ENCODE measurements at places on chromosomes 5 and 9. TPM values are rescaled to one million over a fixed set of nuclear protein-coding genes. Genes with fewer than 3 reads are reported as not detected.

Gene NPR3
- total RNA-seq = 0.89 TPM

Gene FOCAD
- total RNA-seq = 65.6 TPM

Gene PNPLA7
- total RNA-seq = 7.9 TPM

Gene ABLIM3
- total RNA-seq = 0.27 TPM

Gene HTR1A
- total RNA-seq = not detected

Gene CTSV
- 10.5 TPM for total RNA-seq

Gene OR1J2
- total RNA-seq = not detected

Gene SPATA6L
- 7.1 TPM for total RNA-seq

GRCh38 chr5:156134216-156134615 lies 192.7 kb upstream of the SGCD start:
- no peak overlapping the region for H3K4me3 ChIP-seq
- DNase-seq = no peak
- H3K4me1 ChIP-seq = no peaks in the 10 kb centered on the region
- no peak overlapping the region for H3K27ac ChIP-seq
- no peaks in the 10 kb centered on the region for H3K27me3 ChIP-seq
- no peaks in the 10 kb centered on the region for H3K36me3 ChIP-seq

- H3K27ac ChIP-seq = no peak overlapping the region
- no peak overlapping the region for H3K4me3 ChIP-seq
- no peaks in the 10 kb centered on the region for H3K4me1 ChIP-seq
- no peak for DNase-seq
Observed at GRCh38 chr9:79913867-79914266, 342.1 kb downstream of the TLE4 start.

GRCh38 chr9:130042406-130042884 lies 544 bp downstream of the FNBP1 start:
- H3K4me3 ChIP-seq = peak overlapping the region; percentile 93
- H3K4me1 ChIP-seq = peaks cover 24% of the 10 kb centered on the region
- H3K36me3 ChIP-seq = peaks cover under 1% of the 10 kb centered on the region
- peak overlapping the region; percentile 96 for H3K27ac ChIP-seq
- H3K27me3 ChIP-seq = no peaks in the 10 kb centered on the region

DNA sequence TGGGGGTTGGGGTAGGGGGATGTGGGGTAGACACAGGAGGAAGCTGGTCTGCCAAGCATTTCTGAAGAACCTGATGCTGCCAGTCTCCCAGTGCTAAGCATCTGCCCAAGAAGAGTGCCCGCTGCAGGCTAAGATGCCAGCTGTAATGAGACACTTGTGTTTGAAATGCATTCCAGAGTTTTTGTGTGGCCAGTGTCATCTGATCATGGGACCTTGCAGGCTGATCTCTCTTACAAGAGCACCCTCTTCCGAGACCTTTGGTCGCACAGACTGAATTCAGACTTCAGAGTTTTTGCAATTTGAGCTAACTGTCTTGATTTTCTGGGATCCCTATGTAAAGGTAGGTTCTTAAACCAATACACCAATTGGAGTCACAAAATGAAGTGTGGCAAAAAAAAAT lies 58.1 kb downstream of the DENND1A start:
- no peak overlapping the region for H3K27ac ChIP-seq
- H3K4me3 ChIP-seq = no peak overlapping the region

- no peak overlapping the region for H3K27ac ChIP-seq
- DNase-seq = no peak
- H3K4me3 ChIP-seq = no peak overlapping the region
- H3K36me3 ChIP-seq = no peaks in the 10 kb centered on the region
- H3K4me1 ChIP-seq = no peaks in the 10 kb centered on the region
Observed at GRCh38 chr5:561408-561807, 37.2 kb upstream of the SLC9A3 start.

GRCh38 chr9:123120131-123120530 lies 86.7 kb downstream of the GPR21 start:
- no peak for DNase-seq
- H3K4me3 ChIP-seq = no peak overlapping the region
- no peaks in the 10 kb centered on the region for H3K27me3 ChIP-seq
- peaks cover 11% of the 10 kb centered on the region for H3K36me3 ChIP-seq
- H3K4me1 ChIP-seq = peaks cover 17% of the 10 kb centered on the region

- no peaks in the 10 kb centered on the region for H3K4me1 ChIP-seq
- H3K36me3 ChIP-seq = no peaks in the 10 kb centered on the region
- no peaks in the 10 kb centered on the region for H3K27me3 ChIP-seq
- no peak overlapping the region for H3K27ac ChIP-seq
Observed at GRCh38 chr5:118486647-118487225, 501.6 kb downstream of the DTWD2 start.

- no peak for DNase-seq
- H3K4me1 ChIP-seq = peaks cover 13% of the 10 kb centered on the region
- H3K36me3 ChIP-seq = no peaks in the 10 kb centered on the region
- peaks cover 4% of the 10 kb centered on the region for H3K27me3 ChIP-seq
- H3K27ac ChIP-seq = no peak overlapping the region
Observed at GRCh38 chr9:16616686-16617085, 253.8 kb downstream of the BNC2 start.

DNA sequence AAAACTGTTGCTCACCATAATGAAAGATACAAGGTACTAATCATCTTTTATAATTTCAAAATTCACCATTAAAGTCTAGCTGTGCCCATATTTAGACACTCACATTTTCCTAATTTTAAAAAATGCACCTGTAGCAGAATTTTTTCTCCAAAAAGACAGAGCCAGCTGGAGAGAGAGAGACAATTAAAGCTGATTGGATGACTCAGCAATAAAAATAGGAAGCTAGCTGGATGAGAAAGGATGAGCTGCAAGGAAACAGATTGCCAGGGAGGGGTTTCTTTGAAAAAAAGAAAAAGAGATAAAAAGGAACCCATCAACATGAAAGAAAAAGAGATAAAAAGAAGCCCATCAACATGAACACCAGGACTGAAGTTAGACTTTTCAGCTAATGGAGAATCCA lies 73.8 kb downstream of the HCN1 start:
- H3K36me3 ChIP-seq = no peaks in the 10 kb centered on the region
- H3K4me1 ChIP-seq = peaks cover 7% of the 10 kb centered on the region
- H3K27ac ChIP-seq = no peak overlapping the region
- no peaks in the 10 kb centered on the region for H3K27me3 ChIP-seq

DNA sequence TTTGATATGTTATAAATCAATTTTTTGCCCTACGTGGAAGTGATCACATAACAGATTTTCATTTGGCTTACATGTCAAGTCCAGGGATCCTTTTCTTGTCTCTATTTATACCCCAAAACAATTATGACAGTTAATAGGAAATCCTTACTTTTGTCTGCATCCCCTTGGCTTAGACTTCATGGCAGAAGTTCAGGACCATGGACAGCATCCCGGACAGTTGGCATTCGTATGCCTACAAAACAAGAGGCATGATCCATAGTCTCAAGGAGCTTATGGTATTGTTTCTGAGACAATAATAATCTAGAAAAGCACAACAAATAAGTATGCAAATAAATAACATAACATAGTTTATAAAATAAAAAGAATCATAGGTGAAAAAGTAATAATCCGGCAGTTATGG lies 214.3 kb upstream of the GRIA1 start:
- H3K27me3 ChIP-seq = no peaks in the 10 kb centered on the region
- no peaks in the 10 kb centered on the region for H3K4me1 ChIP-seq
- no peak overlapping the region for H3K4me3 ChIP-seq
- no peak overlapping the region for H3K27ac ChIP-seq
- DNase-seq = peak; percentile 63

DNA sequence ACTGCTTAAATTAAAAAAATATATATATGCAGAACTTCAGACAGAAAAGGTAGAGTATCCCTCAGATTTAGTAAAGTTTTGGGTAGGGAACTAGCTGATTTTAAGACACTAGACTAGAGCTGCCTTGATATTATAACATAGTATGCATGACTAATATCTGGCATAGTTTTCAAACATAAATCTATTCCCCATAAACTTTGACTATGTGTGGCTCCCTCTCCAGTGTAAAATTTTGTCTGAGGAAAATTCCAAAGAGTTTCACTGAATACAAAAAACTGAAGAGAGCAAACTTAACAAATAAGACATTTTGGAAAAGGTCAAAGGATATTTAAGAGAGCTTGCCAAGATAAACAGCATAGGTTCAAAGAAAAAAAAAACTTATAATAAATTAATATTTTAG lies 66.2 kb upstream of the ZNF462 start:
- no peak overlapping the region for H3K4me3 ChIP-seq
- H3K36me3 ChIP-seq = no peaks in the 10 kb centered on the region
- H3K27ac ChIP-seq = no peak overlapping the region
- peaks cover 8% of the 10 kb centered on the region for H3K4me1 ChIP-seq
- H3K27me3 ChIP-seq = peaks cover 21% of the 10 kb centered on the region

Data from progenitor cell of endocrine pancreas (in vitro differentiated cells).